Stimulated activated CD4-positive, alpha-beta T cell treated with anti-CD3 and anti-CD28 coated beads, Interleukin-1b, Interleukin-23, amount 100 ng/mL, for 1 hour (primary cell): ENCODE measurements at places on chromosomes 5 and 9.

DNA sequence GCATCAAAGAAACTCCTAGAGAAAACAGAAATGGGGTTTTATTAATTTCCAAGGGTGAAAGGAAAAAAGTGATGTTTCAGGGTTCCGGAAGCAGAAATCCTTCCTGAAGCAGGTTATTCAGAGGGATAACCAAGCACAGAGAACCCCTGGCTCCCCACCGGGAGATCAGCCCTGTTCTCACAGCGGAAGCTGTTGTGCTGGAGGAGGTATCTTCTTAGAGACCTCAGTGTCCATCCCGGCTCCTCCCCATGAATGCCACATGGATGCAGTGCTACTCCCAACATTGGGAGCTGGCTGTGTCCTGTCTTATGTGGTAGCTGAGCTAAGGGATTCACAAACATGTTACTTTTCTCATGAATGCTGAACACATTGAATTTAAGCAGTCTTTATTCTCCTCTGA, 80.9 kb upstream of the IRX2 start:
- DNase-seq: no peak

- DNase-seq: no peak
Observed at GRCh38 chr5:6827526-6828219, 114.4 kb downstream of the TENT4A start.

- DNase-seq: no peak
Observed at GRCh38 chr9:117521293-117521692, 106.4 kb upstream of the ASTN2 start.

DNA sequence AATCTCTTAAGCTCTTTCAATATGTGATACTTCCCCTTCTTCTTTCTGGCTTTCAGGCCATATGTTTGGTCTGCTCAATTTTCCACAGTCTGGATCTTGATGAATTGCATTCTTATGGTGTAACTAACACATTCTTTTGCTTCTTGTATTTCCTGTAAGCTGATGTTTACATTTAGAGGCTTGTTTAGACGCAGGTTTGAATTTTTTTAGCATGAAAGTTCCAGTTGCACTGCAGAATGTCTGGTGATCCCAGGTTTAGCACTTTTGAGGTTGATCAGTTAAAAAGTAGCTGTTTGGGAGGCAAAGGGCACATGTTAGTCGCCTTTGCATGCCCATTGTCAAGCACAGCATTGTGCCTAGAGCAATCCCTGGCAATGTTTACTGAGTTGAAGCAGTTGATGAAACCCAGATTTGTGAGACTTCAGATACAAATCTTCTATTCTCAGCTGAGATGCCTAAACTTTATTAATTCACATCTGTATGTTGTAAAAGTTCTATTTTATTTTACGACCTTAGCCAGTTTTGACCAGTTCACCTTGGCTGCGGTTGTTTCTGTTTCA, 59.6 kb upstream of the SPATA31C2 start:
- DNase-seq: no peak

GRCh38 chr5:100430268-100431195, 104.6 kb upstream of the FAM174A start:
- no peak for DNase-seq

- DNase-seq: no peak
Observed at GRCh38 chr5:32051796-32052195, 122.3 kb downstream of the GOLPH3 start.

DNA sequence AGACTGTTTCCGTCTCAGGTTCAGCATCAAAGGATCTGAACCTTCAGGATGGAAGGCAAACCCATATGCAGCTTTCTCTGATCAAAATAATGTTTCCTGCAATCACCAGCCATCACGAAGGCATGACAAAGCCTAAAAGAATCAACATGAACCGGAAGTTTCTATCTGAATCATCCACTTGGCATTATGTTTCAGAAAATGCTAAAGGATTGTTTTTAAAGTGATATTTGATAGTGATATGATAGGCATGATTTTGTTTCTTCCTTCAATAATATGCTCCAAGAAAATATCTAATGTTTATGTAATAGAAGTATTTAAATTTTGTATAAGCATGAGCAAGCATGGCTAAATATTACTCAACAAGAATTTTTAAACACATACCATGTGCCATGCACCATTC, 219.6 kb downstream of the PLK2 start:
- DNase-seq: no peak

DNA sequence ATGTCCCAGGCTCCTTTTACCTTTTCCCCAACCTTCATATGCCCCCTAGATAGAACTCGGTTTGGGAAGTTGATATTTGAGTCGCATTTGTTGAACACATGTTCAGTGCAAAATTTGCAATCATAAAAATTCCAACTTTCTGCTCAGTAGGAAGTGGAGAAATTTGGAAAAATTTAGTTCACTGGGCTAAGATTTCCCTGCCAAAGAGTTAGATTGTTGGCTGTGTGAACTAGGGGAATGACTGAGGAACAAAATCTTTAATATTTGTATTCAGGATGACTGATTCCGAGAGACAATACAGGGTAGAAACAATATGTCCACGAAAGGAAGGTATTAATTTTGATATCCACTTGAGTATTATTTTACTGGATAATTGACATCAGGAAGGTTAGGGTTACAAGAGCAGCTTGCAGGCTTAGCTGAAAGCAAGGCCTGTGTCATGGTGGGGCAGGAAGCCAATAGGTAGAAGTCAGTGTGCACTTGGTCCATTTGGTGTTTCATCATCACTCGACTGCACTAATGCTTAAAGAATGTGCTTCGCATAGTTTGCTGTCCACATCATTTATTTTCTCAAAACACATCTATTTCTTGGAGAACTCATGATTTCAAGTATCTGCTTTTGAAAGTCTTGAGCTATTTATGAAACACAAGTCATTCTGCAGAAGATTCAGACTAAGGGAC, 59.4 kb upstream of the GNA14 start:
- DNase-seq: no peak
